ENCODE measurements at places on chromosomes 11 and 22.

- DNase-seq, result no peak
These were observed 111.8 kb upstream of the API5 start for GRCh38 chr11:43200031-43200430.

DNA sequence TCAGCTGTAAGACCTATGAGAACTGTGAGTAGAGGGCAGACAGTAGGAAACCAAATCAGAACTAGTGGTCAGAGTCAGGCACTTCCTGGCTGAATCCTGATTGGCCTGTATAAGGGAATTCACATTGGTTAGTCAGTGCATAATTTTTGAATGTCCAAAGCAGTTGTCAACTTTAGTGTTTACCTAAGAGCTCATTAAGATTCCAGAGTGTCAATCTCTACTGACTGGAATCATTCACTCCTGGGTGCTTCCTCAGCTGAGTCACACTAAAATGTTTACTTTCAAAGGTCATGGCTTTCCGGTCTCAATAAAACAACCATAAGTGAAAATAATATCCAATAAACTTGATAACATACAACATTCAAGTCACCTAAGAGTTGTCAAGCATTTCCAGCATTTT lies 306.1 kb downstream of the C11orf87 start:
- DNase-seq, result no peak

GRCh38 chr11:66691311-66691980 lies 13.8 kb upstream of the RBM4B start:
- no peak for DNase-seq

DNA sequence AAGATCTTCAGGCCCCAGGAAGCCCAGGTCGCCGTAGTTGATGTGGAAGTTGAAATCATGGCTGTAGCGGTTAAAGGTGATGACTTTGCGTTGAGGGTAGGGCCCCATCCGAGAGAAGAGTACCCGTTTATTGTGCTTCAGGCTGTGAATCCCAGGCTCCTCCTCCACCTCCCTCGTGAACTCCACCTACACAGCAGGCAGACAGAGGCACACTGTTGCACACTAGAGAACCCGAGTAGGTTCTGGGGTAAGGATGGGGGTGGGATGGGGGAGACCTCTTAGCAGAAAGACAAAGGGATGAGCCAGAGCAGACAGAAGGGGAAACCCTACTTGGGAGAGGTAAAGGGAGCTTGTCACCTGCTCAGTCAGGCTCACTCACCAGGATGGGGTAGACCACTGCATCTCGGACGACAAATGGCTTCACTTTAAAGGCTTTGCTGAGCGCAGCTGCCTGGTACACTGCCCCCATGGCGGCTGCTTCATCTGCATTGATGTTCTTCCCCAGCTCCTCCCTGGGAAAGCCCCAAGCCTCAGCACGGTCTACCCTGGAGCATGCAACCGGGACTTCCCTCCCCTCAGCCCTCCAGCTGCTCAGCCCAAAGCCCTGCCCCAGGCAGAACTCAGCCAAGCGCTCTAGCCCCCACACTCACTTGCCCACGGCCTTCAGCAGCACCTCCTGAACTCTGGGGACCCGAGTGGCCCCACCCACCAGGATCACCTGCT lies 5.4 kb downstream of the HYOU1 start:
- DNase-seq, result no peak
